ENCODE measurements at places on chromosomes 12 and 14.

DNA sequence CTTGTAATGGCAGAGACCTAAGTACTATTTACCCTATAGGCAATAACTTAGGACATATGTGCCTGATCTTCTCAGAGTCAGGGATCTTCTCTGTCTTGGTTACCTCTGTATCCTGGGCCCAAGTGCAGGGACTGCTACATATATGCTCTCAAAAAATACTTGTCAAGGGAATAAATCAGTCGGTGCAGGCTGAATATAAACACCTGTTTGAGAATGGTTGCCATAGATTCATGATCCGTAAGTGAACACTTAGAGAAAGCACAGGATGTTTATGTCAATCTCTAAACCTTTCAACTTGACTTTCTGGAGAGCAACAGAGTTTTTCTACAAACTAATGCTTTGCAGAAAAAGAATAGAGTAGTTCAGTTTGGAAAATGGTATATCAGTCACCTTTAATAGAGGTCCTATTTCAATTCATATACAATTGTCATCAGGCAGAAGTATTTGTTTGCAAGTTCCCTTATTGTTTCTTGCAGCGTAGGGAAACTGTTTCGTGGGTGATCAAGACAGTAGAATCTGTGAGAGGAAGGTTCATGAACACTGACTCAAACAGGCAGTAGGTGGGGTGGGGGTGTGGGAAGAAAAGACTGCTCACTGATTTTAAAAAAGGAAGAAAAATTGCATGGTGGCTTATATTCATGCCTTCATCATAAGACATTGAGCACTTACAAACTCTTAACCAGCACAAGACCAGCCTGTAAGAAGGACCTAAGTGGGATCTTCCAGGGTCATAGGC is 6.0 kb upstream of the UBE2N start:
- DNase-seq = no peak

DNA sequence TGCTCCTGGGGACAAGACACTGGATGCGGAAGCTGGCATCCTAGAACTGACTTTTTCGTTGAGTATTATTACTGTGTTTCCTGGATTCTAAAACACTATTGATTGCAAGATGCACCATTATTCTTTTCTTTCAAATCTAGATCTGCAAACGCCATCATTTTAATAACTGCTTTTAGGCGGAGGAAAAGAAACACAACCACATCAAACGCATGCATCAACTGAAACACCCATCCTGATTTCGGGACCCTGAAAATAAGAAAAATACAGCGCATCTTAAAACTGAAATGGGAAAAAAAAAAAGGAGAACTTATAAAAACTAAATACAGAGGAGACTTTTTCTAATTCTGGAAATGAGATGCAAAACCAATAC is 103.7 kb upstream of the MAX start:
- no peak for DNase-seq

DNA sequence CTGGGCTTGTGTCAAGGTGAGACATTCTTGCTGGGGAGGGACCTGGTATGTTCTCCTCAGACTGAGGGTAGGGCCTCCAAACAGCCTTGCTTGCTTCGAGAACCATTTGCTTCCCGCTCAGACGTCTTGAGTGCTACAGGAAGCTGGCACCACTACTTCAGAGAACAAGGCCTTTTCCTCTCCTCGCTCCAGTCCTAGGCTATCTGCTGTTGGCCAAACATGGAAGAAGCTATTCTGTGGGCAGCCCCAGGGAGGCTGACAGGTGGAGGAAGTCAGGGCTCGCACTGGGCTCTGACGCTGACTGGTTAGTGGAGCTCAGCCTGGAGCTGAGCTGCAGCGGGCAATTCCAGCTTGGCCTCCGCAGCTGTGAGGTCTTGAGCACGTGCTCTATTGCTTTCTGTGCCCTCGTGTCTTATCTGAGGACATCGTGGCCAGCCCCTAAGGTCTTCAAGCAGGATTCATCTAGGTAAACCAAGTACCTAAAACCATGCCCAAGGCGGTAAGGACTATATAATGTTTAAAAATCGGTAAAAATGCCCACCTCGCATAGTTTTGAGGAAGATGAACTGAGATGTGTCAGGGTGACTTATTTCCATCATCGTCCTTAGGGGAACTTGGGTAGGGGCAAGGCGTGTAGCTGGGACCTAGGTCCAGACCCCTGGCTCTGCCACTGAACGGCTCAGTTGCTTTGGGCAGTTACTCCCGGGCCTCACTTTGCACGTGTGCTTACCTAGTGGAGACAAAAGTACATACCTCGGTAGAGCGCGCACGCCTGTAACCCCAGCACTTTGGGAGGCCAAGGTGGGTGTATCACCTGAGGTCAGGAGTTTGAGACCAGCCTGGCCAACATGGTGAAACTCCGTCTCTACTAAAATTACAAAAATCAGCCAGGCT is 4.3 kb downstream of the GAPDH start:
- no peak for DNase-seq

DNA sequence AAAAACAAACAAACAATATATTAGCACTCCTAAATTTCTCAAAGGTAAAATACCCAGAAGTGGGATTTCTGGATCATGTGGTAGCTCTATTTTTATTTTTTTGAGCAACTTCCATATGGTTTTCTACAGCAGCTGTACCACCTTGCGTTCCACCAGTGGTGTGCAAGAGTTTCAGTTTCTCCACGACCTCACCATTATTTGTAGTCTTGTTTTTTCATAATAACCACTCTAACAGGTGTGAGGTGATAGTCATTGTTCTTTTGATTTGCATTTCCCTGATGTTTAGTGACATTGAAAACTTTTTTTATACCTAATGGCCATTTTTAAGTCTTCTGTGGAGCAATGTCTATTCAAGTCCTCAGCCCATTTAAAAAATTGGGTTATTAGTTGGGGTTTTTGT is 127.3 kb upstream of the SLC38A2 start:
- DNase-seq = no peak

DNA sequence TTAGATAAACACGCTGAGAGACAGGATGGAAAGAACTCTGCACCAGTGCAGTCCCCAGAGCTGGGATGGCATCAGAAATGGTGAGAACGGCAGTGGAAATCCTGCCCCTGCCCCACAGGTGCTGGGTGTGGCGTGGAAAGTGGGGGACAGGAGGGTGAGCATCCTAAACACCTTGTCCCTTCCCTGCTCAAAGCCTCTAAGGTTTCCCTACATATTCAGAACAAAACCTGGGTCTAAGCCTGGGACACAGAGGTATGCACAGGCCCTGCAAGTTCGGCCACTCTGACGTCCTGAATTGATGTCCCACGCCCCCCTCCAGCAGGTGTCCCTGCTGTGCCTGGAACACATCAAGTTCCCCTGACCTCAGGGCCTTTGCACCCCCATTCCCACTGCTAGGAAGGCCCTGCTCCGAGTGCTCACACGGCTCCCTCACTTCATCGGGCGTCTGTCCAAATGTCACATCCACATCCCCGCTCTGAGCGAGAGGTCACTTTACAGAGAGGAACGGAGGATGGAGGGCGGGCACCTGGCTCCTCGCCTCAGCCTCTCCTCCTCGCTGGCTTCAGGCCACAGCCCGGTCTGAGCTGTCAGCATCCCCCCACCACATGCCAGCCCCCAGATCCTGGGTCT is 38.5 kb upstream of the SFSWAP start:
- peak; percentile 41 for DNase-seq

DNA sequence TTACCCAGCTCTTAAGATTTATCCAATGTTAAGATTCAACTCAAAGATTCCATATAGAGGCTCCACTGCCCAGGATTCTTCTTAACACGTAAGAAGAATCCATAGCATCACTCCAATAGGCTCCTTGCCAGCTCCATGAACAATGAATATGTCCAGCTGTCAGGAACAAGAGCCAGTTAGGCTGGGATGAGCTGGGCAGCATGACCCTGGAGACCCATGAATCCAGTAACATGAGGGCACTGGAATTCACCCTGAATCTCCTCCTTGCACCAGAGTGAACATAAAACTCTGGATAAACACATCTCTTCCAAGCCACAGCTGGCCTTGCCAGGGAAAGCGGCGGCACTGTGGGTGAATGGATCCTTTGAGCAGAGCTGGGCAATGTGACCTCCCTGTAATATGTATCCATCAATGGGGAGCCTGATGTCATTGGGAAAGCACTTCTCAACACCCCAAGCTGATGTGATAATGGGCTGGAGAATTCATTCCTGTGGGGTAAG is 24.4 kb upstream of the TC2N start:
- DNase-seq = no peak

GRCh38 chr12:32163596-32163995 is 56.9 kb downstream of the BICD1 start:
- no peak for DNase-seq

- no peak for DNase-seq
These were observed 8.9 kb downstream of the MAP4K5 start for GRCh38 chr14:50523271-50524041.

GRCh38 chr12:55142669-55143565 is 16.7 kb downstream of the OR9K2 start:
- peak; percentile 52 for DNase-seq

- DNase-seq = no peak
These were observed 232.7 kb upstream of the PPFIA2 start for GRCh38 chr12:81991868-81992267.

DNA sequence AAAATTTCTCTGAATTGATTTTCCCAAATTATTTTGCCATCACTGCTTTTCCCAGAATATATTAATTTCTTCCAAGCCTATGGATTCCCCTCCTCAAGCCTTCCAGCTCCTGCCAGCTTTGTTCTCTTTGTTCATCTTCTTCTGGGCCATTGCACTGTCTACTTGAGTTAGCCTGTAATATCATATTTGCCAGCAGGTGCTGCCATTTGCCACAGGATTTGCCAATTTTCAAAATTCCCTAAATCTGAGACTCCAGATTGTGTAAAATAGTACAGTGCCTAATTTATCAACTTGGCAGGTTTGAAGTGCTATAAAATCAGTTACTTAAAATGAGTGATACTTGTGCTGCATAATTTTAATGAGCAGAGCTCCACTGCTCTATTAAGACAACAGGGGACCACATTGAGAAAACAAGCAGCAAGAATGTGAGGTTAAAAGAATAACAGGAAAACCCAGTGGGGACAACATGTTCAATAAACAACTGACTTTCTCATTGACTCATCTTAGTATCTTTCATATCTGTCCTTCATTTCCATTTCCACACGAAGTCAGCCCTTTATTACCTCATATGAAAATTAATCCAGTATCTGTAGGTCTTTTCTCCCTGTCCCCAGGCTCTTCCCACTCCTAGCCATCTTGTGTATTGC is 84.6 kb upstream of the CCDC196 start:
- no peak for DNase-seq

- DNase-seq = no peak
These were observed 76.4 kb upstream of the ANO4 start for GRCh38 chr12:100718187-100718586.

GRCh38 chr14:101947577-101947903 is 16.8 kb upstream of the DYNC1H1 start:
- peak; percentile 60 for DNase-seq

DNA sequence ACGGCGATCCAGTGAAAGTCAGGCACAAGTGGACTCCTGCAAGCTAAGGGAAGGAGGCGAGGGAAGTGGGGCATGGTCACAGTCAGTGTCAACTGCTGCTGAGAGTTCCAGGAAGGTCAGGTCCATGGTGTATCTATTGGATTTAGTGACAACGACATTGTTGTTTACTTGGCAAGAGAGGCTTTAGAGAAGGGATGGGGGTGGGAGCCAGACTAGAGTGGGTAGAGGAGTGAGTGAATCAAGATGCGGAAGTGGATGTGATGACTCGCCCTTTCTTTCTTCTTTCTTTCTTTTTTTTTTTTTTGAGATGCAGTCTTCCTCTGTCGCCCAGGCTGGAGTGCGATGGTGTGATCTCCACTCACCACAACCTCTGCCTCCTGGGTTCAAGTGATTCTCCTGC is 12.5 kb downstream of the P2RX7 start:
- DNase-seq = no peak

DNA sequence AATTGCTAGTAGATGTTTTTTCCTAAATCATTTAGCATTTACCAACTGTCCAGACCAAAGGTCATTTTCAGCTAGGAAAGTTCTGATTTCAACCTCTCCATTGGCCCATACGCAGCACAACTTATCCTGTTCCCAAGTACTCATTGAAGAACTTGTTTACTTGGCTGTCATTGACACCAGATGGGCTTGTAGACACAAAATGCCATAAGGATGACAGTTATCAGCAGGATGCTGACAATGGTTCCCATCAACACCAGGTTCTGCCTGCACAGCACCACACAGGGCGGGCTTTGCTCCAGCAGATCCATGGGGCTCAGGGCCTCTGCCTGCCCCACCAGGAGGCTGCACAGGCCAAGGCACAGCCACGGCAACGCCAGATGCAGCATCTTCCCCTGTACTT is 36.5 kb upstream of the TMPRSS12 start:
- no peak for DNase-seq

DNA sequence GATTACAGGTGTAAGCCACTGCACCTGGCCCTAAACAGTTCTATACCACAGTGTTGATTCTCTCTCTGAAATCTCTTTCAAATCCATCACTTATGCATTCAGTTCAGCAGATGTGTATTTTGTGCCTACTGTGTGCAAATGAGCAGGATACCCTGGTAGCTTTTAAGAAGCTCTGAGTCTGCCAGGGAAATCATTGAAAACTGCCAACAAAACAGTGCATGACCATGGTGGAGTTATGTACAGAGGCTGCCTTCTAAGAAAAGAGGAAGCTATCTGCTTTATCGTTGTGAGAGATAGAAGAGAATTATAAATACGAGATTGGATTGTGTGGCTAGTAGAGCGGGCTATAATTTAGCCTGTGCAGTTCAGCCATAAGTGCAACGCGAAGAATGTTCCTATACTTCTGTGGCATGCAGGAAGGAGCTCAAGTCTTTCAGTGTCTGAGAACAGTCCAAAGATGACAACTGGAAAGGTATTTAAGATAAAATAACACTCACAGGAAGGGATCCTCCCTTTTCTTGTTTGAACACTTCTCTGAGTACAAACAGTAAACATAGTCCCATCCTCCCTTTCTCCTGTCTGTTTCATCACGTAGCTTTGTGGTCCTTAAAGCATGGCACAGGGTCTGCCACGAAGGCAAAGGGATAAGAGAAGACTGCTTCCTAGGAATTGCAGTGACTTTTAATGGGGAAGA is 4.3 kb downstream of the DIP2B start:
- DNase-seq = no peak

DNA sequence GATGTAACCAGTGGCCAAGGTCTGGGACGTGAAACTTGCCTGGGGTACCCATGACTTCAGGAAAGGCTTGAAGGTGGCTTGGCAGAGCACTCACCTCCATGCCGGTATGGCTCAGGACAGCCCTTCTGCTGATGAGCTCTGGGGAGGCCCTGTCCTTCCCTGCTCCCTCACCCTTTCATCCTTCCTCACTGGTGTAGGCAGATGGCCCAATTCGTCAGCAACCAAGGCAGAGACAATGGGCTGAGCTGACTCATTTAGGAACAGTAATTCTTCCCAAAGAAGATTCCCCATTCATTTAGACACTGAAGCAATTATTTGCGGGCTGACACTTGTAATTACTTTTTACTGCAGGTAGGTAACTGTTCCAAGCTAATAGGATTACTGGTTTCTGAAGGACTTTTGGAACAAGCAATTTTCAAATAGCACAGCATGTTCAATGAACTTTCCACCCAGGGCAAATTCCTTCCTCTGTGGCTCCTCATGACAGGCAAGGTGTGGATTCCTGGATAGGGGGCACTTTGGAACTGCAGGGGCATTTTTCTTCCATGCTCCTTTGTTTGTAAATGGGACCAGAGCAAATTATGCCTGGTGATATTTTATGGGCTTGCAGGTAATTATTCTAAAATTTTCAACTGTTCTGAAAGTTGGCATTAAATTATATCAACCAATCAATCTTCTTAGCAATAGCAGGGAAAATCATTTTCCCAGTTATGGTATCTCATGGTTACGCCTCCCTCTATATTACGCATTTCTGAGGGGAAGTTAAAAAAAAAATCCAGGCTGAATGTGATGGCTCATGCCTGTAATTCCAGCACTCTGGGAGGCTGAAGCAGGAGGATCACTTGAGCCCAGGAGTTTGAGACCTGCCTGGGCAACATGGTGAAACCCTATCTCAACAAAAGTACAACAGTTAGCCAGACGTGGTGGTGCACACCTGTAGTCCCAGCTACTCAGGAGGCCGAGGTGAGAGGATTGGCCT is 24.1 kb upstream of the NRDE2 start:
- DNase-seq = no peak
